ENCODE measurements at places on chromosomes 5 and 9. TPM values are rescaled to one million over a fixed set of nuclear protein-coding genes. Genes with fewer than 3 reads are reported as not detected.

Gene SHB
- total RNA-seq, result 7.3 TPM

DNA sequence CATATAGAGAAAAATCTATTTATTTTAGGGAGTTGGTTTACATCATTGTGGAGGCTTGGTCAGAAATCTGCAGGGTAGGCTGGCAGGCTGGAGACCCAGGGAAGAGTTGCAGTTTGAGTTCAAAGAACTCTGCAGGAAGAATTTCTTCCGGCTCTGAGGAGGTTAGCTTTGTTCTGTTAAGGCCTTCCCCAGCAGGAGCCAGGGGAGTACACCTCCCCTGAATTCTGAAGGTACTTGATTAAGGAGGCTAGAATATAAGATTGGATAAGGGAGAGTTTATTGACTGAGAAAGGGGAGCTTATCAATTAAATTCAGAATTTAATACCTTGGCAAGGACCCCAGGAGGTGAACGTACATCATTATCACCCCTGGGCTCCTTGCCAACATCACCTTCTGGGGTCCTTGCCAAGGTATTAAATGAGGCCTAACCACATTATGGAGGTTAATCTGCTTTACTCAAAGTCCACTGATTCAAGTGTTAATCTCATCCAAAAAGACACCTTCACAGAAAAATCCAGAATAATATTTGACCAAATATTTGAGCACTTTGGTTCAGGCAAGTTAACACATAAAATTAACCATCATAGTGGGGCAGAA, 351.7 kb downstream of the CWC27 start:
- DNase-seq, result no peak

Gene DCTN4
- 56.2 TPM for total RNA-seq

Gene ENC1
- total RNA-seq, result 2.6 TPM

DNA sequence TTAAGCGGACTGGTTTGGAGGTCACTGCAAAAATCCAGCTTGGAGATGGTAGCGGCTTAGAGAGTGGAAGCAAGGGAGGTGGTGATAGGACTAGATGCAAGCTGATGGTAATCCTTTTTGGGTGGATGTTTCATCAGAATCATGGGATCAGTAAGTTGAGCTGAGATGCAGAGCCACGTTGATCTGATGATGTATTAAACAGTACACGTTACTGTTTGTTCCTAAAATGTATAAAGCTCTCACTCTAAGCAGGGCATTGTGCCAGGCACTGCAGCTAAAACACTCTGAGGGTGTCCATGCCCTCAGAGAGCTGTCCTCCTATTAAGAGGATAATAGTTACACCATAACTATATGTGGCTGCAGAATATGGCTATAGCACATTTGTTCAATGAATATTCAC, 93.1 kb downstream of the JAKMIP2 start:
- no peak for DNase-seq
